ENCODE measurements at places on chromosomes 2 and 18.
A peak's percentile ranks its signal among the peaks of the same experiment; 100 is the strongest.

DNA sequence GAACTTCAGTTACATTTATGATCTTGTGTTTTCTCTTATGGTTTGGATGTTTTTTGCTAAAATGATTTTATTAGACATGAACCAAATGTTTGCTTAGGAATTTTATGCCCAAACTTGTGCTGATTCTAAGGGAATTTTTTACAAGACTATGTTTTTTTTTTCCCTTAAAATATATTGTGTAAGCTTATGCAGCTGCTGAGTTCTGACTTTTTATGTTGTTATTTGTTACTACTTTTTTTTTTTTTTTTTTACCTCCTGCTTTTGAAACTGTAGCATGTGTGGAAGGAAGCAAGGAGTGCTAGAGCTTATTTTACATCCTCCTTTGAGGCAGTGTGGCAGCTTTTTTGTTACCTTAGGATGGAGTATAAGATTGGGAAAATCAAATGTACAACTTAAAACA lies 6.0 kb upstream of the DNAH7 start:
- no peaks in the 10 kb centered on the region for H3K36me3 ChIP-seq
- no peak overlapping the region for H3K4me3 ChIP-seq
- no peak overlapping the region for H3K27ac ChIP-seq
- no peak for DNase-seq
- peaks cover 8% of the 10 kb centered on the region for H3K4me1 ChIP-seq

- H3K36me3 ChIP-seq, result no peaks in the 10 kb centered on the region
- H3K4me3 ChIP-seq, result no peak overlapping the region
- no peaks in the 10 kb centered on the region for H3K4me1 ChIP-seq
- no peak overlapping the region for H3K27ac ChIP-seq
- no peaks in the 10 kb centered on the region for H3K27me3 ChIP-seq
These were observed 166.5 kb downstream of the RPIA start for GRCh38 chr2:88857951-88858411.

DNA sequence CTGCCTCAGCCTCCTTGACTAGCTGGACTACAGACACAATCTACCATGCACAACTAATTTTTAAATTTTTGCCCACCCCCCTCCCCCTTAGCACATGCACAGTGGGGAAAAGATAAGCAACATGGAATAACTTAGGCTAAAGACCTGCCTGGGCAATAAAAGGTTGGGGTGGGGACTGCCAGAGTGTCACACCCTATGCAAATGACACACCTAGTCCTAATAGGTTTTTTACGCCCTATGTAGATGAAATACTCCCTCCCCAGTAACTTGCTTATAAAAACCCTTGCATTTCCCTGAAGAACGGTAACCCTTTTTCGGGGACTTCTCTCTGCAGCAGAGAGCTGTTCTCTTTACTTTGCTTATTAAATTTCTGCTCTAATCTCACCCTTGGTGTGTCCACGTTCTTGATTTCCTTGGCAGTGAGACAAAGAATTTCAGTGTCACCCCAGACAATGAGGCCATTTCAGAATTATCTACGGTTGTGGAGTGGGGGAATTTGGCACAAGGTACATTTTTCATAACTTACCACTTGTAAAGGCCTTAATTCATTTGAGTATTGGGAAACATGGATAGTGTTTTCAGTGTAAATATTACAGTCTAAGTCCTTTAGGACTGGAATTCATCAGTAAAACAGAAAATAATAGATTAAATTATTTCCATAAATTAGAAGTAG lies 109.2 kb downstream of the NOL4 start:
- no peaks in the 10 kb centered on the region for H3K27me3 ChIP-seq
- H3K36me3 ChIP-seq, result no peaks in the 10 kb centered on the region
- no peak overlapping the region for H3K4me3 ChIP-seq
- H3K4me1 ChIP-seq, result no peaks in the 10 kb centered on the region

GRCh38 chr2:227054006-227054405 lies 110.0 kb downstream of the COL4A4 start:
- no peaks in the 10 kb centered on the region for H3K4me1 ChIP-seq
- no peaks in the 10 kb centered on the region for H3K36me3 ChIP-seq
- no peak overlapping the region for H3K27ac ChIP-seq
- DNase-seq, result no peak
- H3K4me3 ChIP-seq, result no peak overlapping the region
- H3K27me3 ChIP-seq, result no peaks in the 10 kb centered on the region

DNA sequence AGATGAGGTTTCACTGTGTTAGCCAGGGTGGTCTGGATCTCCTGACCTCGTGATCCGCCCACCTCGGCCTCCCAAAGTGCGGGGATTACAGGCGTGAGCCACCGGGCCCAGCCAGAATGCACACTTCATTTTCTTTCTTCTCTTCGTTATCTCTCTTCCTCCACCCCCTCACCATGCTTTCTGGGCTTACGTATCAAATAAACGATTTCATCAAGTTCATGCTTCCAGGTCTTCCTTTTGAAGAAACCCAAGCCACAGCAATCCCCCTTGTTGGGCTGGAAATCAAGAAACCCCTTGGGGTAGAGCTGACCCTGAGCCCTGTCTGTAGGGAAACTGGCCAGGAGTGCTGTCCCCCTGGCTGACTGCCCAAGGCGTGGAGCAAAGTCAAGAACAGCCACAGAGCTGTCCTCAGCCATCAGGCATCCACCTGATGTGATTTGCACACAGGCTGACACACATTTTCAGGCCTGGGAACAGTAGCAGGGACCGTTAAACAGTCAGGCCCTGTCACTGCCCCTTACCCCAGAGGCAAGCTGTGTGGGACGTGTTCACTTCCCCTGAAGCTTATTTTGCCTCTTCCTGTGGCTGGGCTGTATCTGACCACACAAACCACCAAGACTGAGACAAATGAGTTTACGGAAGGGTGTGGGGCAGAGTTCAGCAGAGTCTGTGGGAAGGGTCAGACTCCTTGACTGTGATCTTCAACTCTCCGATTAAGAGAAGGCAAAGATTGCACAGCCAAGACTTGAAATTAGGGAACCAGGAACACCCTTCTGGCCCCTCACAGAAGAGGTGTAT lies 15.1 kb upstream of the NMUR1 start:
- no peaks in the 10 kb centered on the region for H3K36me3 ChIP-seq

GRCh38 chr2:162509288-162509968 lies 165.5 kb downstream of the GCA start:
- H3K27me3 ChIP-seq, result no peaks in the 10 kb centered on the region
- no peaks in the 10 kb centered on the region for H3K4me1 ChIP-seq
- DNase-seq, result no peak
- no peak overlapping the region for H3K4me3 ChIP-seq
- H3K36me3 ChIP-seq, result no peaks in the 10 kb centered on the region

DNA sequence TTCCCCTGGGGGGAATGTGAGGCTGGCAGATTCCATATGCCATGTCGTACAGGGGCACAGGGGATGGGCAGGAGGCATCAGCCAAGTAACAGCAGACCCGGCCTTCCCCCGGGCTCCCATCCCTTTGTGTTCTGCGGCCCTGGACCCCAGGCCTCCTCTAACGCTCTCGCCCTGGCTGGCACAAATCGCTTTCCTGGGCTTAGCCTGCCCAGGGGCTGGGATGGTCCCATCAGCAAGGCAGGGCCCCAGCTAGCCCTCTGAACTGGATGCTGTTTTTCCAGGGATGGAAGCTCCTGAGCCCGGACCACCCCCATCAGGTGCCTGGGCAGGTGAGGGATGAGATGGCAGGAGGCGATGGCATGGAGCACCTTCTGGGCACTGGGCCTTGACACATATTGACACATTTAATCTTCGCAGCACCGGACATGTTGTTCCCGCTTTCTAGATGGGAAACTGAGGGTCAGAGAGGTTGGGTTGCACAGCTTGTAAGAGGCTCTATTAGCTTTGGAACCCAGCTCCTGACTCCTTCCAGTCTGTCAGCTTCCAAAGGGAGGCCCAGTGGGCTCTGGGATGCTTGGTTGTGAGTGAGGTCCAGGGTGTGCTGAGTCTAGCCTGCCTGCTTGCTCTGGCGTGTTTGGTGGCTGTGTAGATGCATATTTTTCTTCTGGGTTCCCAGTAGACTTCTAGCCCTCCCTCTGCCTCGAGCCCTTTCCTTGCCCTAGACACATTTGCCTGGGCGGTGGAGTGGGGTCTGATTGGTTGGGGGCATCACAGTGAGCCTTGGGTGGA lies 40.3 kb downstream of the GLI2 start:
- no peak overlapping the region for H3K27ac ChIP-seq
- no peaks in the 10 kb centered on the region for H3K4me1 ChIP-seq
- H3K27me3 ChIP-seq, result no peaks in the 10 kb centered on the region
- H3K4me3 ChIP-seq, result no peak overlapping the region
- H3K36me3 ChIP-seq, result no peaks in the 10 kb centered on the region
- no peak for DNase-seq

DNA sequence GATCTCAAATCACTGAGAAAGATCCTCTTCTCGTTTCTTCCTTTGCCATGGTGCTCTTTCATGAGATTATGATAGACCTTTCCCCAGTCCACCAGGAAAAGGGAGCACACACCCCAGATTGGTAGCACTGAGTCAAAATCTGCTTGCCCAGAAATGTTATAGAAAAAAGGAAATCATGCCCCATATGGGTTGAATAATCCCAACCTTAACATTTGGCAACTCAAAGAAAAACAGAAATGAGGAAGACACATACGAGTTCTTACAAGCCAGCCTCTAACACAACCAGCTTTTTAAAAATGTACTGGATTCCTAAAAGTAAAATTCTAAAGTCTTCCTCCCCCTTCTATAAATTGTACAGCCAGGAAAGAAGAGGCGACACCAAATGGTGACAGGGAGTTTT lies 103.0 kb downstream of the ANKRD44 start:
- no peaks in the 10 kb centered on the region for H3K27me3 ChIP-seq
- peak overlapping the region; percentile 14 for H3K4me3 ChIP-seq
- peaks cover 98% of the 10 kb centered on the region for H3K4me1 ChIP-seq
- no peaks in the 10 kb centered on the region for H3K36me3 ChIP-seq

DNA sequence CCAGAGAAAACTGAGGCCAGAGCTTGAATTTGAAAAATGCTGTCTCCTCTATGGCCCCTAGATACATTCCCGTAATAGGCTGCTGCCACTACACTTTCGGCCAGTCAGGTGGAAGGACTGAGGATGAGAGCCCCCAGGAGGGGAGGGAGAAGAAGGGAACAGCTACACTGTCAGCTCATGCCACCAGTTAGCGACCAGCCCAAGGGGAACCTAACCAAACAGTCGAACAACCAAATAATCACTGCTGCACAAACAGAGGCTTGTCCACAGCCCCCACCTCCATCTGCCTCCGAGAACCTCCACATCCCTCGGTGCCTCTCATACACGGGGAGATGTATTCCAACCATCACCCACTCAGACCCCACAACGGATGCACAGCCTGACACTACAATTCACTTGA lies 7.3 kb downstream of the ZNF516 start:
- H3K36me3 ChIP-seq, result no peaks in the 10 kb centered on the region
- no peak overlapping the region for H3K4me3 ChIP-seq
- peaks cover 4% of the 10 kb centered on the region for H3K27me3 ChIP-seq
- H3K27ac ChIP-seq, result no peak overlapping the region

GRCh38 chr18:61676773-61677434 lies 215.9 kb downstream of the RNF152 start:
- no peaks in the 10 kb centered on the region for H3K36me3 ChIP-seq
- DNase-seq, result no peak
- no peaks in the 10 kb centered on the region for H3K4me1 ChIP-seq
- no peak overlapping the region for H3K27ac ChIP-seq
- no peaks in the 10 kb centered on the region for H3K27me3 ChIP-seq

- H3K27ac ChIP-seq, result no peak overlapping the region
- no peaks in the 10 kb centered on the region for H3K4me1 ChIP-seq
- no peaks in the 10 kb centered on the region for H3K36me3 ChIP-seq
- H3K27me3 ChIP-seq, result no peaks in the 10 kb centered on the region
- no peak overlapping the region for H3K4me3 ChIP-seq
- no peak for DNase-seq
These were observed 245.4 kb downstream of the PID1 start for GRCh38 chr2:229025653-229026052.

GRCh38 chr2:20594957-20595356 lies 55.9 kb downstream of the HS1BP3 start:
- H3K27me3 ChIP-seq, result no peaks in the 10 kb centered on the region
- H3K36me3 ChIP-seq, result no peaks in the 10 kb centered on the region
- DNase-seq, result no peak

DNA sequence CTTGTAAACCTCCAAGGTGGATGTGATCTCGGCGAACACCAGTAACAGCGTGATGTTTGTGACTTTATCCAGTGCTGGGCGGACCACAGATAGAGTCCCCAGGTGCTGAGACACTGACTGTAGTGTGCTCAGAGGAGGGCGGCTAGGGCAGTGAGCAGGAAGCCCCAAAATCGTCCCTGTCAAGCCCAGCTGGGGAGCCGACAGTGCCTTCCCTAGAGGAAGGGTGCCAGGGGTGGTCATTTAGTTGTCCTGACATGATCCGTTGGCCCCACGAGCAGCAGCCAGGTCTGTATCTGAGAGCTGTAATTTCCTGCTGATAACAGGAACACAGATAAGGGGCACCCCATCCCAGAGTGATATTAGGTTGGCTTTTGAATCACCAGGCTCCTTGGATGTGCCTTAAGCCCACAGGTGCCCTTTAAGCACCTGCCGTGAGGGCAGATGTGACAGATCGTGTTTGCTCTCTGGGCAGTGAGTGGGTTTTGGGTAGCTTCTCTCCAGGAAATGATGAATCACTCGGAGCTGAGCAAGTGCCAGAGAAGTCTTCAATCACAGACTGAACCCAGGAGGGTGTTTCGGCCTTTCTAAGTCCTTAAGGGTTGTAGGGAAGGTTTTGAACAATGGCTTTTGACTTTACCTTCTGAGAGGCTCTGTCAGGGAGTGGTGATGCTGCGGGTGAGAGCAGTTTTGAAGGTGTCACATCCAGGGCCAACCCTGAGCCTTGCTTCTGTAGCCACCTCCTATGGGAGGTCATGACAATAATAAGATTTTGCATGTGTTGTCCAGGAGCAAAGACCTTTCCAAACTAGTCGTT lies 7.7 kb downstream of the LPIN1 start:
- H3K4me1 ChIP-seq, result peaks cover 92% of the 10 kb centered on the region
- peak overlapping the region; percentile 49 for H3K4me3 ChIP-seq
- no peaks in the 10 kb centered on the region for H3K36me3 ChIP-seq
- peak overlapping the region; percentile 71 for H3K27ac ChIP-seq
- DNase-seq, result peak; percentile 47

DNA sequence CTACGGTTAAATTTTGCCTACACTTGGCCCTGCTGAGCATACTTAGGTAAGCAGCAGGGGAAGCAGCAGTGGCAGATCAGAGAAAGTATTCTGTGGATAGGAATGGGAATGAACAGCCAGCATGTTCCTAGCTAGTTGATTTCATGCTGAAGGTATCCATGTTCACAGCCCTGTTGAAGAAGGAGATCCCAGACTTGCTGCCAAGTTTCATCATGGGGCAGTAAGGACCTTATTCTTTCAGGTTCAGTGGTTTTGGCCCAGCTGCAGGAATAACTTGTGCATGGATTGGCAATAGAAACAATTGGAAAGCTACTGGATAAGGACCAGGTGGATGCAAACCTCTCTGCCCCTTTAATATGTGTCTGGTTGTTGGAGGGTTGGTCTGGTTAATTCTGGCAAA lies 98.2 kb upstream of the TMEM178A start:
- DNase-seq, result no peak
- no peaks in the 10 kb centered on the region for H3K27me3 ChIP-seq
- no peaks in the 10 kb centered on the region for H3K4me1 ChIP-seq
- H3K4me3 ChIP-seq, result no peak overlapping the region
- H3K36me3 ChIP-seq, result no peaks in the 10 kb centered on the region
- no peak overlapping the region for H3K27ac ChIP-seq

- H3K27ac ChIP-seq, result no peak overlapping the region
- no peaks in the 10 kb centered on the region for H3K27me3 ChIP-seq
- H3K36me3 ChIP-seq, result no peaks in the 10 kb centered on the region
- DNase-seq, result no peak
- H3K4me1 ChIP-seq, result peaks cover 4% of the 10 kb centered on the region
- H3K4me3 ChIP-seq, result peak overlapping the region; percentile 64
These were observed 724 bp downstream of the FTCDNL1 start for GRCh38 chr2:199850218-199850717.

Measured in CD8-positive, alpha-beta memory T cell (primary cell).